T-helper 17 cell (primary cell): ENCODE measurements at places on chromosomes 3 and 15.

GRCh38 chr3:185729337-185730055 lies 95.3 kb downstream of the IGF2BP2 start:
- peaks cover 37% of the 10 kb centered on the region for H3K27me3 ChIP-seq
- H3K36me3 ChIP-seq: no peaks in the 10 kb centered on the region
- no peak overlapping the region for H3K27ac ChIP-seq
- peaks cover 2% of the 10 kb centered on the region for H3K4me1 ChIP-seq
- no peak for DNase-seq

DNA sequence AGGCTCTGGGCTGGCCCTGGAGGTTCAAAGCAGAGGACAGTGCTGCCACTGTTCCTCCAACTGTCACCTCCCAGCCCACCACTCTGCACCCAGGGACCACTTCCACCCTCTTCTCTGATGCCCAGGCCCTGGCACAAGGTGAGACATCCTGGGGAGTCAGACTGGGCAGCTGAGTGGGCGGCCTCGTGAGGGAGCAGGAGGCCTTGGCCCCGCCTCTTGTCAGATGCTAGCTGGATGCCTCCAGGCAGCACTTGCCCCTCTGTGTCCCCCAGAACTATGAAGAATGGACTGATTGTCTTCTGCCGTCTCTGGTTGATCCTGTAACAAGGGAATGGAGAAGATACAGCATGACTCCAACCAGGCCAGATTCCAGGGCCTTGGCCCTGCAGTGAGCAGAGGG lies 191.0 kb upstream of the LINGO1 start:
- peaks cover 7% of the 10 kb centered on the region for H3K4me1 ChIP-seq
- H3K27ac ChIP-seq: no peak overlapping the region
- H3K36me3 ChIP-seq: peaks cover 3% of the 10 kb centered on the region
- H3K27me3 ChIP-seq: peaks cover 52% of the 10 kb centered on the region
- DNase-seq: no peak

GRCh38 chr3:180646187-180646790 lies 33.0 kb downstream of the CCDC39 start:
- no peak overlapping the region for H3K4me3 ChIP-seq
- peaks cover 47% of the 10 kb centered on the region for H3K27me3 ChIP-seq
- H3K4me1 ChIP-seq: no peaks in the 10 kb centered on the region
- H3K36me3 ChIP-seq: no peaks in the 10 kb centered on the region

- no peak overlapping the region for H3K4me3 ChIP-seq
- H3K36me3 ChIP-seq: no peaks in the 10 kb centered on the region
- H3K4me1 ChIP-seq: peaks cover 3% of the 10 kb centered on the region
- no peaks in the 10 kb centered on the region for H3K27me3 ChIP-seq
- no peak for DNase-seq
Measured at GRCh38 chr15:98967916-98968315, 39.7 kb downstream of the PGPEP1L start.

GRCh38 chr15:26983822-26984221 lies 12.8 kb downstream of the GABRG3 start:
- no peaks in the 10 kb centered on the region for H3K36me3 ChIP-seq
- DNase-seq: no peak
- no peak overlapping the region for H3K4me3 ChIP-seq
